ENCODE measurements at places on chromosomes 3 and 15.

GRCh38 chr15:97930230-97930629 lies 30.3 kb upstream of the ARRDC4 start:
- DNase-seq, result no peak

DNA sequence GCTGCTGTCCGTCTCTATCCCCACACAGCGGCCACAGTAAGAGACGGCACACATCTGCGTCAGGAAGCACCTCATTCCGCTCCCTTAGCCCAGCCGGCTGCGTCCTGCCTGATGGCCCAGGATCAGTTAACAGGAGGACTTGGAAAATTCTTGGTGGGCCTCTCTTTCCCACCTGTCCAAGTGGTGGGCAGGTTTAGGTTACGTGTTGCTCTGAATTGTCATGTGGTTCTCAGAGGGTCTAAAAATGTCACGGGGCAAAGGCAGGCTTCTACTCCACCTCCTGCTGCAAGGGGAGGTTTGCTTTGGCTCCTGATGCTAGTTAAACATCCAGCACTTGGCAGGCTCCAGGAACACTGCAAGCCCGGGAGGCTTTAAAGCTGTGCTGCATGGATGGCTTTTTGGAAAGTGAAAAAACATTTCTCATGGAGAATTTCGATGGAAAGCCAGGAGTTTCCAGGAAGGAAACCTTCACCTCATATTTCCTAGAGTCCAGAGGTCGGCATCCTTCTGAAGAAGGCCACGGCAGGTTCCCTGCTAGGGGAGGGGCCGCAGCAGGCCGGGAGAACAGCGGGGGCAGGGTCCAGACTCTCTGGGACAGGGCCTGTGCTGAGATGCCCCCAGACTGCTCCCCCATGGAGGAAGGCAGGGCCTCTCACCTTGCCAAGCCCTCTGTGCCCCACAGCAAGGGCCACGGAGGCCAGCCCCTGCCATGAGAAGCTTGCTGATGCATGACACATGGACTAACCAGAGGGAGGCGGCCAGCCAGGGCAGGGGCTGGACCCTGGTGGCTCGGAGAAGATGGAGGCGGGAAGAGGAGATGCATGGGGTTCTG lies 10.8 kb downstream of the CTSH start:
- no peak for DNase-seq

DNA sequence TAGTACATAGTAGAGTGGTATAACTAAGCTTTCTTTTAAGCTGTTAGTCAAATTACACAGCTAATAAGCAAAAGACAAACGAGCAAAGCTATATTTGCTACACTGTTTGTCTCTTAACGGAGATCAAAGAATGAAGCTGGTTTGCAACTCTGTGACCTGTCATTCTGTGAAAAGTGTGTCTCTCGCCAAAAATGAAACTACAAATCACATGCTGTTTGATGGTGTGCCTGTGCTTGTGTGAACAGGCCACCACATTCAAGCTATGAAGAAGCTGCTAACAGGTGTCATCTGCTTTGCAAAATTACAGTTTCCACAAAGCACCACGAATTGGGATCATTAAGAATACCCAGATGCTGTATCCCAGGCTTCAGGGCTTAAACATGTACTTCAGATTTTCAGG lies 667.8 kb upstream of the NAALADL2 start:
- DNase-seq, result no peak

GRCh38 chr3:189311521-189311920 lies 139.8 kb downstream of the TPRG1 start:
- DNase-seq, result no peak

DNA sequence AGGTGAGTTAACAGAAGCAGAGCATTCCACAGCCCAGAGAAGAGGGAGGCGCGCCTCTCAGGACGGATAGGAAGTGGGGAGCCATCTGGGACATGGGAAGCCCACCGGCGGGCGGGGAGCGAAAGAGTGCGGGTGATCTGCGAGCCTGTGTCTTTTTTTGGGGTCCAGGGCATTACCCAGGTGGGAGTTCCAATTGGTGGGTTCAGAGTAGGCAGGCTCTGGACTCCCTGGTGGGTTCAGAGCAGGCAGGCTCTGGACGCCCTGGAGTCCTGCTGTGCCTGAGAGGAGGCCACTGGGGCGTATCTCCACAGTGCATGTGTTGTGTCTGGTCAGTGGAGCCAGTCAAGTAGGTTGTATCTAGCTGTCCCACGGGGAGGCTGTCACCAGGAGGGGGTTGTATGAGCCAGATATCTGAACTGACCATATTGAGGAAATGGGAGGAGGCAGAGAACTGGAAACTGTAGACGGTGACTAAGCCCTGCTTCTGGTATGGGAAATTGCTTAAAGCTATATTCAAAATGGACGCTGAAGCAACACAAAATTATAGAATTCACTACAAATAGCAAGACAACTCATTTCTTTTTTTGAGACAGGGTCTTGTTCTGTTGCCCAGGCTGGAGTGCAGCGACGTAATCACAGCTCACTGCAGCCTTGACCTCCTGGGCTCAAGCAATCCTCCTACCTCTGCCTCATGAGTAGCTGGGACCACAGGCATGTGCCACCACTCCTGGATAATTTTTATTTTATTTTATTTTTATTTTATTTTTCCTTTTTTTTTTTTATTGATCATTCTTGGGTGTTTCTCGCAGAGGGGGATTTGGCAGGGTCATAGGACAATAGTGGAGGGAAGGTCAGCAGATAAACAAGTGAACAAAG lies 34.5 kb upstream of the CHST2 start:
- DNase-seq, result no peak

DNA sequence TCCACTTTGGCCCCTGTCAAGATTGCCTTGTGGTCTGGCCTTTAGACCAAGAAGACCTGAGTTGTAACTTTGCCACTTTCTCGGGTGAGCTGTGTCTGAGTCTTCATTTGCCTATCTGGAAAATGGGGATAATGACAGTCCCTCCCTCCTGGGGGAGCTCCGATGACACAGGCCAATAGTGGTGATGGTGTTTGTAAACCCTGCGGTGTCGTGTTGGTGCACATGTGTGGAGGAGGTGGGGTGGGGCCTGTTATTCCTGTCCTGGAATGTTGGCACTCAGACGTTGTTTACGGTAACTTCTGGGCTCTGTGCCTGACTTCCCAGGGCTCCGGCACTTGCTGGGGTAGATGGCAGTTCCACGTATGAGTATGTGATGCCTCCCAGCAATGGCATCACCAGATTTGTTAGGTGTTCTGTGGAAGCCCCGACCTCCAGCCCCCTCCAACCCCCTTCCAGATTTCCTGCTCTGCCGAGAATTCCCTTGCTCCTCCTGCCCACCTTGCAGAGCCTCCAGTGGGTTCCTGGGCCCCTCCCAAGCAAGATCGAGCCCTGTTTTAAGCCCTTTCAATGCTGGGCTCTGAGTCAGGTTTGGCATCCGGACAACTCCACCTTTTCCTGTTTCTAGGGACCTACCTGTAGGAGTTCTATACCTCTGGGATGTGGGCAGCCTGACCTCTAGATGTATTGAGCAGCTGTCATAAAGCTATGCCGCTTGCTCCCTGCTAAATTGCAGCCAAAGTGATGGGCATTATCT lies 31.4 kb downstream of the HRH1 start:
- DNase-seq, result no peak

GRCh38 chr15:95684126-95684525 lies 646.4 kb upstream of the NR2F2 start:
- DNase-seq, result no peak

- DNase-seq, result peak; percentile 96
Measured at GRCh38 chr3:12484198-12484982, at the start of gene TSEN2. TSS of gene TSEN2 (plus strand) at chr3:12484480. CDS start at chr3:12489801, 5,321 bp downstream.

DNA sequence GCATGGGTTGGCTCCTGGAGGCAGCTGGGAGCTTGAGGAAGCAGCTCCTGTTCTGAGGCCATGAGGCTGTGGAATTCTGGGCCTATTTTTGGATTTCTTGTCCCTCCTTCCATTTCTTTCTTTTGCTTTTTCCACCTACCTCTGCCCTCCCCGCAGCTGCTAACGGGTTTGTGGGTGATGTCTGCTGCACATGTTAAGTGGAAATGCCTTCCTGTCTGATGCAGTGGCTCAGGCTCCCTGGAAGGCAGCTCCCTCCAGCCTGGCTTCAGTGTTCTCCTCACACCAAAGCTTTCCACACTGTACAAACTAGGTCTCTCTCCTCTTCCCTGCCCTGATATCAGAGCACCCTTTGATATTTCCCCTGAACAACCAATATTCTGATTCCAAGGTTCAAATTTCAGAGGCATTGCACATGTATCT lies 33.8 kb upstream of the ESYT3 start:
- DNase-seq, result no peak

- DNase-seq, result no peak
Measured at GRCh38 chr3:184639351-184639750, 72.5 kb downstream of the MAGEF1 start.

DNA sequence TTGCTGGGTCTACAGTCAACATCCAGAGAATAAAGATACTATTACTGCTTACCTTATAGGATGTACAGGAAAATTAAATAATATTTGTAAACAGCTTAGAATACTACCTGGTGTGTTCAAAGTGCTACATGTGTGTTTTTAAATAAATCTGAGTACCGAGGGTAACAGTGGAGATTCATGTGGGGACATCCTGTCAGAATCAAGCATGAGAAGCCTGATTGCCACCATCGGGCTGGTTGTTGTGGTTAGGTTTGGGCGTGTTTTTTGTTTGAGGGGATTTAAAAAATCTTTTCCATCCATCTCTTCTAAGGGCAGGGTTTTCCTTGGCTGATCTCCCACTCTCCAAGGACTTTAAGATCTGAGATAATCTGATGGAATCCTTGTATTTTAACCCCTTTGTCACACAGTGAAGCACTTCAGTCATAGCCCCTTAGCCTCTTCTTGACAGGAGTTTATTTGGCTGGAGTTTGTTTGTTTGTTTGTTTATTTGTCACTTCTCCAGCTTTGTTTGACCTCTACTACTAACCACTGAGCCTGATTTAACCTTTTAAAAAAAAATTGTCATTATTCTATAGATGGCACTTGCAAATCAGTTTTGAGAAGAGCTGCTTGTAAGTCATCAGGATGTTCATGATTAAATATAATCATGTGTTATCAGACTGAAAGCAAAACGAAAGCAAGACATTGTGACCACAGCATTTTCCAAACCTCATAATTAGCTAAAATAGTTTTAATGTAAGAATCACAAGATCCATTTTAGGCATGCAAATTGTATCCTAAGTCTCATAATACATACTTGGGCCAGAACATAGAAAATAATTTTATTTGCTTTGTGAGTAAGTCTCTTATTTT lies 72.8 kb upstream of the RARB start:
- no peak for DNase-seq

DNA sequence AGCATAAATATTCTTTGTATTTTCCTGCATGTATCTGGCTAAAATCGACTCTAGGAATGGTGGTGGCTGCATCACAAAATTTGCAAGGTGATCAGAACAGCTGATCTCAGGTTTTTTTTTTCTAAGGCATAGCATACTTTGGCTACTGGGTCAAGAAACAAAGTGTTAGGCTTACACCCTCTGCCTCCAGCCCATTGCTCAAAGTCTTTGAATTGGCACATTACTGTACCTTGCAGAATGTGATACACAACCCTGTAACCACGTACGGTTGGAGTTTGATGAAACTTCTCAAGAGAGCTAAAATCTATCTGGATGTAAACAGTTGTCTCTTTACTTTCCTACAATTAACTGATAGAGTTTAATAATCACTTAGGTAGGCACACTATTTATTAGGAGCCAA lies 188.1 kb downstream of the THRB start:
- no peak for DNase-seq

DNA sequence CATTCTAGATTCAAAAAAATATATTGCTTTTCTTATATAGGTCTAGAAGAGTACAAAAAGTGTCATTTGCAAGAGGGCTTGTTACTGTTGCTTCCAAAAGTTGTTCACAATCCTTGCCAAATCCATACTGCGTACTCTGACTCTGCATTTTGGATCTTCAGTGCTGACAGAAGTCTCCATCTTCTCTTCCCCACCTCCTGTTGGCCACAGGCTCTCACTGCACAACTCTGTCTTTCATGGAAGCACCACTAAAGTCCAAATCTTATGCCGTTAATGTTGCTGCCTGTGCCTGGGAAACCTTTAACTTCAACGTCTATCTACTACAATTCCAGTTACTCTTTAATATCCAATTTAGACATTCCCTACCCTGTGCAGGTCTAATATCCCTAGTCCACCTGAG lies 419.9 kb downstream of the NR2F2 start:
- no peak for DNase-seq

GRCh38 chr3:193080821-193081365 lies 160.1 kb upstream of the PLAAT1 start:
- DNase-seq, result no peak

GRCh38 chr15:39124553-39125171 lies 456.2 kb upstream of the THBS1 start:
- no peak for DNase-seq

GRCh38 chr15:42344763-42345162 lies 14.5 kb upstream of the CAPN3 start:
- DNase-seq, result no peak

DNA sequence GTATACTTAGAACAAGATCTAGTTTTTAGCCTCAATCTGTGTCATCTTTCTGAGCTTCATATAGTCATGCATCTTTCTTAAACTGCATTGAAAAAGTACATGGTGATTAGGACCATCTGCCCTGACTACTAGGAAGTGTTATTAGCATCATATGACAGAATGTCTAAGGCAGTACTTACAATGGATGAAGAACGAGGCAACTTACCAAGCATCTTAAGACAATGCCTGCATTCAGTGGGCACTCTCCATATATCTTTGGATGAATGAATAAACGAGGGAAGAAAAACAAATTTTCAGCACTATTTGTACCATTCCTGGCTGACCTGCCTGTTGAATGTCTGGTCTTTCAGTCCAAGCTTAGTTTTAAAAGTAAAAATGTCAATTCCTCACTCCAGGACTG lies 185.4 kb upstream of the EPHA3 start:
- no peak for DNase-seq

GRCh38 chr3:107824822-107825371 lies 265.9 kb downstream of the CD47 start:
- DNase-seq, result no peak

- no peak for DNase-seq
Measured at GRCh38 chr15:65806397-65806796, 14.3 kb upstream of the DENND4A start.

GRCh38 chr15:63672369-63672768 lies 75.2 kb downstream of the FBXL22 start:
- no peak for DNase-seq

DNA sequence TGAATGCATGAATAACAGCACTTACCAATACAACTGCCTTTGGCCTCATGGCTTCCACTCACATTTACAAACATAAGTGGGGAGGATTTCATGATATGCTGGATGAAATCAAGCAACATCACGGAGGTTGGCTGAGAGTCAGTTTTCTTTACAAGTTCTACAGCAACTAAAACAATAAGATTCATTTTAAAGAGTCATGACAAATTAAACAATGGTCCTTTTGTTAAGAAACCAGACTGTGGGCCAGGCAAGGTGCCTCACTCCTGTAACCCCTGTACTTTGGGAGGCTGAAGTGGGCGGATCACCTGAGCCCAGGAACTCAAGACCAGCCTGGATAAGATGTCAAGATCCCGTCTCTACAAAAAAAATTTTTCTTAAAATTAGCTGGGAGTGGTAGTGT lies 12.4 kb downstream of the ATR start:
- no peak for DNase-seq

- no peak for DNase-seq
Measured at GRCh38 chr3:136387031-136387430, 136.9 kb downstream of the PCCB start.
